ENCODE measurements at places on chromosomes 5 and 9. TPM values are rescaled to one million over a fixed set of nuclear protein-coding genes. Genes with fewer than 3 reads are reported as not detected.

Gene CD14
- 17.3 TPM for total RNA-seq

Gene COL23A1
- 3.5 TPM for total RNA-seq

Gene FBP2
- total RNA-seq, result 0.29 TPM

Gene ZDHHC21
- 21.7 TPM for total RNA-seq

Gene S100Z
- total RNA-seq, result not detected

Gene GPR151
- not detected for total RNA-seq

Gene ACOT12
- not detected for total RNA-seq

Gene MARCOL
- not detected for total RNA-seq

Gene WDR31
- total RNA-seq, result 5.1 TPM

Data from ureter (tissue), 1 donor.